ENCODE measurements at places on chromosomes 7 and 10. TPM values are rescaled to one million over a fixed set of nuclear protein-coding genes. Genes with fewer than 3 reads are reported as not detected.

RPEL1 gene
- total RNA-seq: not detected

NYAP1 gene
- 1.2 TPM for total RNA-seq

SPDYE2B gene
- not detected for total RNA-seq

LIPM gene
- total RNA-seq: not detected

HACD1 gene
- 41.6 TPM for total RNA-seq

CYP2C9 gene
- not detected for total RNA-seq

TPK1 gene
- 1.4 TPM for total RNA-seq

AMPH gene
- not detected for total RNA-seq

ARHGAP12 gene
- 27.0 TPM for total RNA-seq

TMUB1 gene
- total RNA-seq: 62.9 TPM

RHEB gene
- 159 TPM for total RNA-seq

CACNB2 gene
- not detected for total RNA-seq

SUN3 gene
- not detected for total RNA-seq

RASA4B gene
- total RNA-seq: 2.1 TPM

TMEM178B gene
- total RNA-seq: 1.1 TPM

ECHDC3 gene
- 9.4 TPM for total RNA-seq

ANKRD16 gene
- 11.1 TPM for total RNA-seq

VGF gene
- total RNA-seq: 15.1 TPM

GDF2 gene
- not detected for total RNA-seq

IFIT1B gene
- total RNA-seq: not detected
